ENCODE measurements at places on chromosomes 4 and X. TPM values are rescaled to one million over a fixed set of nuclear protein-coding genes. Genes with fewer than 3 reads are reported as not detected.

- DNase-seq: no peak
Observed at GRCh38 chrX:137194164-137194563, 160.4 kb upstream of the GPR101 start.

DNA sequence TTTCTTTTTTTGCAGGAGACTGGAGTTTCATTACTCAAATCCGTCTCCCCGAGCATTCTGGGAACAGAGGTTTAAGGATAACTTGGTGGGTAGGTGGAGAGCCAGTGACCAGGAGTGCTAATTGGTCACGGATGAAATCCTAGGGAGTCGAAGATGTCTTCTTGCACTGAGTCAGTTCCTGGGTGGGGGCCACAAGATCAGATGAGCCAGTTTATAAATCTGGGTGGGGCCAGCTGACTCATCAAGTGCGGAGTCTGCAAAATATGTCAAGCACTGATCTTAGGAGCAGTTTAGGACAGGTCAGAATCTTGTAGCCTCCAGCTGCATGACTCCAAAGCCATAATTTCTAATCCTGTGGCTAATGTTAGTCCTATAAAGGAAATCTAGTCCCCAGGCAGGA lies 741.3 kb downstream of the PCDH7 start:
- DNase-seq: peak; percentile 50

DNA sequence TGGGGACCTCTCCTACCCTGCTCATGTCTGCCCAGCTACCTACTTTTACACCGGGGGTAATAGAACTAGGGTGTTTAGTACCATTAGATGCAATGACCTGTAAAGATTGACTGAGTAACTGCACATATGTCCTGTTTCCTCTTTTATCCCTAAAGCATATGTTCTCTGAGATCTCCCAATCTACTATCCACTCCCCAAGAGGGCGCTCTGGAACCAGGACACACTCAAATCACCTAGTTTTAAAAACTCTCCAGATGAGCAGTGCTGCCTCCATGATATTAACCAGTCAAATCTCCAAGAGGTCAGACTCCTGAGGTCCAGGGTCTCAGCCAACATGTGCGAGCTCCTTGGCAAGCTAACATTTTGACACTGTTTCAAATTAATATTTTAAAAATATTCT lies 87.0 kb upstream of the TSPAN5 start:
- peak; percentile 25 for DNase-seq

Gene KLHL34
- total RNA-seq: not detected

Gene NRK
- total RNA-seq: 0.77 TPM

Measured in fibroblast of lung (primary cell).